ENCODE measurements at places on chromosomes 2 and 18.

DNA sequence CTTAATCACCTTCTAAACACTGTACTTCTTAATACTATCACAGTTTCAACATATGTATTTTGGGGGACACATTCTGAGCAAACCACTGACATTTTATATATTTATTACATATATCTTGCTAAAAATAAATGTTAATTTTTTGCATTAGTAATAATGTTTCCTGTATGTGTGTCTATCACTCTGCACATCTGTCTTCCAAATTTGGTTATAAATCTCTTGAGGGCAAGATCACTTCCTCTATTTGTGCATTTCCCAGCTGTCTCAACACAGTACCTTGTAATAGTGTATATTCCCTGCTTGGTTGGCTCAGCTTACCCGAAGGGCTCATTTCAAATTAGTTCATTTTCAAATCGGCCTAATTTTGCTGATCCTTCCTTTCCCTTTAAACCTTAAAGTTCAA lies 617.1 kb upstream of the GYPC start:
- no peak for DNase-seq

DNA sequence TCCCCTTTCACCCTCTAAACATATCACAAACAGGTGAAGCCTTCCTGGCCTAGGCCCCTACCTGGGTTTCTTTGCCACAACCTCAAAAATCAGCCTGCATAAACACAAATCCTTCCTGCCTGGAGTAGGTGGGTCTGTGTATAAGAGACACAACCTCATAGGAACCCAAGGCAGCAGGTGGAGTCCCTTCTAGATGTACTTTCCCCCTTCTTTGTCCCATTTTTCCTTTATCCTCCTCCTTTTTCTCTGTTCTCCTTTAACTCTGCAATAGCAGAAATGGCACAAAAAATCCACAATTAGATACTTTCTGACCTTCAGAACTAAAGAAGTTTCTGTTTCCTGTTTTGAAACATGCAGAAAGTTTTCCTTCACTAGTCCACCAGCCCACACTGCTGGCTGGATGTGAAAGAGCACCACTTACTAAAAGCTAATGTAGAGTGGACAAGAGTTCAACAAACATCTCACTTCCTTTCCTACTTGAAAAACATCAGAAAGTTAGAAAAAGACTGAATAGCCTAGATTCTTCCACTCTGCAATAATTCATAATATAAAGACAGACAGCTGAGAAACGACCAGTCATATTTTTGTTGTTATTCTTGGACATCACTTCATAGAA lies 11.2 kb downstream of the SLC40A1 start:
- no peak for DNase-seq

GRCh38 chr2:131092458-131093005 lies 728 bp downstream of the FAM168B start:
- no peak for DNase-seq

GRCh38 chr2:121476684-121477083 lies 54.0 kb upstream of the RNU4ATAC start:
- no peak for DNase-seq

- DNase-seq, result no peak
These were observed 2.3 kb upstream of the LPIN2 start for GRCh38 chr18:3015204-3015592.

DNA sequence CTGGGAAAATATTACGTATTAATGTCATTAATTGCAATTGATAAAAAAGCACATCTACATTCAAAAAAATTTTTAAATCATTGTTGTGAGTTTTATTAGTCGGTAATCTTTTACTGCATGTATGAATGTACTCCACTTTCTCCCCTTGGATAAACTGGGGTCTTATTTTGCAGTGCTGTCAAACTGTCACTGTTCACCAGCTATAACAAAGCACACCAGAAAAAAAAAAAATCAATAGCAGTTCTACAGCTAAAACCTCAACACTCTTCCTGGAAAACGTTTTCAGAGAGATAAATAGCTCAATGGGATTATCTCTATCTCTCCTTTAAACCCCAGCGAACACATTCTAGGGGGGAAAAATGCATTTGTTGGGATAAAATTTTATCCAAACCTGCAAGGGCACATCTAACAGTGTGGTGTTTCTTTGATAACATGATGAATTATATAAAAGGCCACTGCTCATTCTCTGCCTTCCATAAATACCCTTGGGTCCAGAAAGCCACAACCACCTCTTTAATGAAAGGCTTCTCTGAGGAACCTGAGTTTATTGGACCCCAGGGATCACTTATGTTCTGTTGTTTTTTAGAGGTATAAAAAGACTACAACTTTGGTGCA lies 219.9 kb downstream of the CDH20 start:
- DNase-seq, result no peak

DNA sequence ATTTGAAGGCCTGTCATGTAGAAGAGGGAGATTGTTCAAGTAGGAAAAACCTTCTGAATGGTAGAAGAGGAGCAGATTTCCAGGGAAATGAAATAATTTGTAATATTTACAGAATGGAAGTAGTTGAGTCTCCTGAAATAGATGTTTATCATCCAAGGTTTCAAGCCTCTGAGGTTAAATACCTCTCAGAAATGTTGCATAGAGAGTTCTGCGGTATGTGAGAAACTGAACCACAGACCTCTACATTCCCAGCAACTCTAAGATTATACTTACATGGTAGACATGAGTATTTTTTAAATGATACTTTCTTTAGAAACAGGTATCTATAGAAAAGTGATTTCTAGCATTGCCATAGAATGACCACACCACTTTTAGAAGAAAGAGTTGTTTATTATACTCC lies 379.8 kb upstream of the FANCL start:
- no peak for DNase-seq

DNA sequence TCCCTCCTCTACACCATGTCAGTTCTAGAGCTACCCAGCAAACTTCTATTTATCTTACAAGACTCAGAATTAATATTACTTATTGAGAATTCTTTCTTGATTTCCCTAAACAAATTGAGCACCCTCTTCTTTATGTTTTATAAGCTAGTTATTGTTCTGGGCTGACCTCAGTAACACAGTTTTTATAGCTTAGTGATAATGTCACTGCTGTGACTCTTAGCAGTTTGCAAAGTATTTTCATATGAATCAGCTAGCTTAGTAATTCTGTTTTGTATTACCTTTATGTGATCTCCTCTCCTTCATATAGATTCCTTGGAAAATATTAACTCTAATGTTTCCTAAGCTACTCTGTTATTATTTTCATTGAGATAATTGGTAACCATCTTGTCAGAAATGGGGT lies 114.9 kb downstream of the PMS1 start:
- no peak for DNase-seq

DNA sequence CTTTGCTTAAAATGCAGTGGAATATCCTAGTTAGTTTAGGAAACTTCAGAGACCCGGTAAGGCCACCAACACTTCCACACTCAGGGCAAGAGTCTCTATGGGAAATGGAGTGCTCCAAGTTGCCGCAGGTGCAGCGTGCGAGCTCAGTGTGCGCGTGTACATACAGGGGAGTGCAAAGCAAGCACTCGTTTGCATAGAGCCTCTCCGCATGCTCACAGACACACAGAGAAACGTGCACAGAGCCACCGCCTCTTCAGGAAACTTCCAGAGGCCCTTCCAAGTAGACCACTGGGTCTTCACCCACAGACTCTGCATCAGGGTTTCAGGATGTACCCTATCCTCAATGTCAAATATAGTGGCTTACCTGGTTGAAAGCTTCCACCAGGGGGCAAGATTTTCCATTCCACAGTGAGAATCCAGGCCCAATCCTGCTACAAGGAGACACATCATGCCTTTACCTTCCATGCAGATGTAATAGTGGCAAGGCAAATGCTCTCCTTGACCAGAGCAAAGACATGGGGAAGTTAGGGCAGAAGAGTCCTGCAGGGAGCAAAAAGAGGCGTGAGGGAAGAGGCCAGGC lies 513.0 kb upstream of the MYT1L start:
- no peak for DNase-seq
